ENCODE measurements at places on chromosomes 6 and 20. TPM values are rescaled to one million over a fixed set of nuclear protein-coding genes. Genes with fewer than 3 reads are reported as not detected.

FAM110A gene
- 12.3 TPM for total RNA-seq

FAXC gene
- total RNA-seq = 5.1 TPM

NHLRC1 gene
- 2.2 TPM for total RNA-seq

DSP gene
- total RNA-seq = 48.9 TPM

SMOC2 gene
- total RNA-seq = not detected

MRAP2 gene
- 1.4 TPM for total RNA-seq

SCRT2 gene
- total RNA-seq = not detected

PTPRK gene
- total RNA-seq = 13.0 TPM

SYCP2 gene
- total RNA-seq = 0.30 TPM

LRP11 gene
- total RNA-seq = 32.2 TPM

CALHM6 gene
- total RNA-seq = not detected

HLA-DRB5 gene
- total RNA-seq = not detected

RGS17 gene
- 3.5 TPM for total RNA-seq

CCN5 gene
- total RNA-seq = 38.0 TPM

SEL1L2 gene
- not detected for total RNA-seq

LHFPL5 gene
- not detected for total RNA-seq
